ENCODE measurements at places on chromosomes 3 and 15. TPM values are rescaled to one million over a fixed set of nuclear protein-coding genes. Genes with fewer than 3 reads are reported as not detected.

Gene HGD
- 3.0 TPM for total RNA-seq

Gene SETD5
- 142 TPM for total RNA-seq

Gene LMOD3
- not detected for total RNA-seq

Gene GTPBP8
- total RNA-seq, result 36.0 TPM

Gene HEG1
- 21.7 TPM for total RNA-seq

Gene APBA2
- 57.3 TPM for total RNA-seq

Gene CYP19A1
- not detected for total RNA-seq

Gene ZBTB47
- 1.8 TPM for total RNA-seq

Gene VWA5B2
- not detected for total RNA-seq

Gene GOLGA8R
- 4.6 TPM for total RNA-seq

Gene USP4
- 111 TPM for total RNA-seq

Gene TMEM42
- 26.1 TPM for total RNA-seq

Gene PAK6
- total RNA-seq, result not detected

Gene MESP2
- total RNA-seq, result not detected

DNA sequence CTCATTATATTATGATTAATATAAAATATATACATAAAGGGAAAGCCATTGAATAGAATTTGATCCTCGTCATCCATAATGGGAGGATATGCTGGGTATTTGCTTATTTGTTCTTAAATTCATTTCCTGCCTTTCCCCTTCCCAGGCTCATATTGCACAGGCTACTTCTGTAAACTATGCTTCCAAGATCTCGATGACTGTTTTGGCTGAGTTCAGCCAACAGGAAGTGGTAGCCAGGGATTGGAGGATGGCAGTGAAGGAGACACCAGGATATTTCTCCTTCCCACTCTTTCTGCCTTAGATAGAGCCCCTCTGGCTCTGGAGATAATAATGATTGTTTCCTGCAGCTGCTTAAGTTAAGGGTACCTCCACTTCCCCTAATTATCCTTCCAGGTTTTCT lies 44.3 kb upstream of the DYNC1LI1 start:
- no peak for DNase-seq

- no peak for DNase-seq
Measured at GRCh38 chr3:153439780-153440179, 277.8 kb downstream of the RAP2B start.

GRCh38 chr3:89699229-89699628 lies 591.8 kb downstream of the EPHA3 start:
- DNase-seq, result no peak

- no peak for DNase-seq
Measured at GRCh38 chr3:110166791-110167190, 829.4 kb upstream of the DPPA4 start.

GRCh38 chr3:6526861-6527260 lies 334.1 kb upstream of the GRM7 start:
- no peak for DNase-seq

DNA sequence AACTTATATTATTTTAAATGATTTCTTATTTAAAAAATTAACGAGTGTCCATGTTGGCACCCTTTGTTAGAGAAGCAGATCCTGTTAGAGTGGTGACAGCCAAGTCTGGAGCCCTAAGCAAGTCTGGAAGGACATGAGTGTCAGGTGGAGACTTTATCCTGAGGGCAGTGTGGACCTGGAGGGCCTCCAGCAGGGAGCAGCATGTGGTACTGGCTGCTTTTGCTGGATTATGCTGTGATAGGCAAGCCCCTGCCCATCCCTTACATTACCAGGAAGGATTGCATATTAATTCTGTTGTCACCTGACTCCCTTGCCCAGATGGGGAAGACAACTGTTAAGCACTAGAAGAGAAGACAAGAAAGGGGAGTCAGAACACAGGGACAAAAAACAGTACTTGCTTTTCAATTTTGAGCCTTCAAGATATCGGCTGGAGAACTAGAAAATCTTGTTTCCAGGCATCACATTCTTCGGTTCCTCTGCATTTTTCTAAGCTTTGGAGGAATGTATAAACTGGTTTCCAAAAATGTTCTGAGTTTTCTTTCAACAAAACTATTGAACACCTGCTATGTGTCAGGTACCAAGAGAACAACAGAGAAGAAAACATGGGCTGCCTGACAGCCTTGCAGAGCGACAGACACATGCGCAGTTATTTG lies 22.7 kb downstream of the ZNF860 start:
- no peak for DNase-seq

DNA sequence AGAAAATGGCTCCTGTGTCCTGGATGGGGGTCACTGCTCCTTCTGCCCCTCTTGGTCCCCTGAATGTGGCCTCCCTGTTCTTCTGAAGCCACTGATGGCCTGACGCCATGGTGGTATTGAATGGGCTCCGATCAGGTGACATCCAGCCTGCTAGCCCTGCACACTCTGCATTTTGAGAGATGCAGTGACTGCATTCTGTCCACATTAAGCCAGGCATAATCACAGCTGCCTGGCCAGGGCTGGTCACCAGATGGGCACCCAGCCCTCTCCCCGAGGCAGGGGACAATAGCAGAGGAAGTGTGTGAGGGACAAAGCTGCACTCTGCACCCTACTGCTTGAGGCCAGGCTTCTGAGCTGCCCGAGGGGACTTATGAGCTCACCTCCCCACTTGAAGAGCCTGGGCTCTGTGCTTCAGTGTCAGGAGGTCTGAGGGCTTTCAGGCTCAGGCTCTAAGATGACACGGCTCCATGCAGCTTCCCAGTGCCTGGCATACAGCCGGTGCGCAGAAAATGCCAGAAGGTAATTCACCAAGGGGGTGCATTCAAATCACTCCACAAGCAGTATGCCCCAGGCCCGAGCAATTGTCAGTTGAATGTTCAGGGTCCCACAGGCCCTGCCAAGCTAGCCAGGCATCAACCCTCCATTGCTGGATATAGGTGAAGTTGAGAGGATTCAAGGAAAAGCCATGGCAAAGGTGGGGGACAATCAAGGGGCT lies 56.8 kb downstream of the WNT7A start:
- no peak for DNase-seq

DNA sequence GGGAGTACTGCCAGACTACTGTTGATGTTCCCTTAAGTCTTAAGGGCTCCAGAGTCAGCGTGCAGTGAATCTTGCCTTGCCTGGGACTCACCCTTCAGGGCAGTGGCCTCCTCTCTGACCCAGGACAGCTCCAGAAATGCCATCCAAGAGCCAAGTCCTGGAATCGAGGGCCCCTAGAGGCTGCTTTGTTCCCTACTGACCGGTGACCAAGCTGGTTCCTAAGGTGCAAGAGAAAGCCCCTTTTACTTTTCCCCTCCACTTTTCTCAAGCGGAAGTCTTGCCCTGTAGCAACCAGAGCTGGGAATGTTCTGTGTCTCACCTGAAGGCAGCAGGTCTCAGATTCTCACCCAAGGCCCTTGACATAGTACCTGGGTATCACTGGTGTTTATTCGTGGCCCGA lies 238.0 kb downstream of the DOCK3 start:
- DNase-seq, result no peak

GRCh38 chr3:122167630-122168029 lies 15.8 kb upstream of the CASR start:
- DNase-seq, result no peak

- DNase-seq, result no peak
Measured at GRCh38 chr15:89630974-89631901, 24.0 kb downstream of the KIF7 start.

GRCh38 chr15:78093242-78094020 lies 1.1 kb downstream of the SH2D7 start:
- DNase-seq, result no peak

- DNase-seq, result no peak
Measured at GRCh38 chr3:30676424-30677346, 70.3 kb downstream of the TGFBR2 start.

- DNase-seq, result no peak
Measured at GRCh38 chr3:107283948-107284347, 93.3 kb upstream of the CCDC54 start.

GRCh38 chr3:151351648-151352047 lies 22.3 kb upstream of the P2RY13 start:
- DNase-seq, result no peak

GRCh38 chr3:72891053-72891855 lies 3.4 kb downstream of the GXYLT2 start:
- DNase-seq, result no peak

- DNase-seq, result no peak
Measured at GRCh38 chr3:44762170-44762677, 630 bp downstream of the KIF15 start.

DNA sequence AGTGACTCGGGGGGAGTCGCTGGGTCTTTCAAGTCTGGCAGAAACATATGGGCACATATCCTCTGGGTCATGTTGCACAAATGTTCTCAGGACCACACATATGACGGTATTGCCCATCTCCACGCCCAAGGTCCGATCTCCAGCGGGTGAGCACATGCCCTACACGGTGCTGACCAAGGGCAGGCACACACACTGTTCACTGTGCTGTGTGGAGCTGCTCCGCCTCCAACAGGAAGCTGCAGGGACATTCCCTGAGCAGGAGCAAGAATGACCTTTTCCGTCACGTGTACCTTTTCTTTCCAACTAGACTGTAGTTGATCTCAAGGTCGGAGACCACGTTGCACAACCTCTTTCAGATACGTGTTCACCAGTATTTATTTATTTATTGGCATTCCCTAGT lies 41.7 kb upstream of the B3GNT5 start:
- no peak for DNase-seq

- no peak for DNase-seq
Measured at GRCh38 chr3:8837162-8837561, 67.7 kb upstream of the OXTR start.

DNA sequence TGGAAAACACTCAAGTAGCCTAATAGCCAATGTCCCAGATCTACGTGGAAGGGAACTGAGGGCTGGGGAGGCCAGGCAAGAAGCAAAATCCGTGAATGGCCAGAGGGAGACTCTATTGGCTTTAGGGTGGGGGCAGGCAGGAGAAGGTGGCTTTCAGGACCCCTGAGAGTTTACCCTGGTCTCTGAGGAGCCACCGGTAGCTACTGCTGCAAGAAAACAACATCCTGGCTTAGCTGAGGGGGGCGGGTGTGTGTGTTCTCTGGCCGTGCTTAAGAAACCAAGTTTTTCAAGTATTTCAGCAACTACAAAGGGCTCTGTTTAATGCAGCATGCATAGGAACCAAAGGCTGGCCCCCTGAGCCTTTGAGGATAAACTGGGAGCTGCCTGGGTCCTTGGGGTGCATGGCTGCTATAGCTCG lies 47.6 kb upstream of the TRPM1 start:
- no peak for DNase-seq

GRCh38 chr3:66320390-66320789 lies 99.6 kb downstream of the SLC25A26 start:
- DNase-seq, result no peak

DNA sequence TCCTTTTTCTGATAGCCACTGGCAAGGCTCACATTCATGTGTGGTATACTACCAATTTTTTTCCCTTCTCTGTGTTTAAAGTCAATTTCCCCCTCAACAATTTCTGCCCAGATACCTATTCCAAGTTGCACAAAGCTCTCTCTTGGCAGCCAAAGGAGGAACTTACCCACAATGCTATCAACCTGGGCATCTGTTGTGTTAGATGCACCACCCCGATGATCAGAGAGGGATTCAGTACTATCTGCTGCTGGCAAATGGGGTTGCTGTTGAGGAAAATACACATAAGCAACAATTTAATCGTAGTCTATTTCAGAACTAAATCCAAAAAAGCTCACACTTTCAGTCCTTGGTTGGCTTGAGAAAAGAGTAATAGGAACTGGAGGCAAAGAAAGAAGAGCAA lies 46.1 kb downstream of the AAGAB start:
- DNase-seq, result no peak

- no peak for DNase-seq
Measured at GRCh38 chr3:14329116-14329830, 73.1 kb upstream of the SLC6A6 start.

DNA sequence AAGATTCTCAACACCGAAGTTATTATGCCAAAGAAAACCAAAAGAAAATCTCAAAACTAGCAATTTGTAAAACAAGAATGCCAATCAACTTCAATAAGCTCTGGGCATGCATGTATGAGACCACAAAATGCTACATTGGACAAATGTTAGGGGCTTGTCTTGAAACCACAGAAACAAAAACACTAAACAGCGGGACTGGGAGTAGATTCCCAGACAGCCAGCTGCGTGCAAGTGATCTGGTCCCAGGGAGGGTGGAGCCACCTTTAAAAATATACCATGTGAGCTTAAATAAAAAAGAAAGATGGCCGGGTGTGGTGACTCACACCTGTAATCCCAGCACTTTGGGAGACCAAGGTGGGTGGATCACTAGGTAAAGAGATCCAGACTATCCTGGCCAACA lies 163.6 kb upstream of the PRICKLE2 start:
- DNase-seq, result no peak

GRCh38 chr3:77915336-77915735 lies 875.4 kb downstream of the ROBO2 start:
- DNase-seq, result no peak

- DNase-seq, result peak; percentile 92
Measured at GRCh38 chr3:129026728-129027543, 25.8 kb downstream of the EFCC1 start.

DNA sequence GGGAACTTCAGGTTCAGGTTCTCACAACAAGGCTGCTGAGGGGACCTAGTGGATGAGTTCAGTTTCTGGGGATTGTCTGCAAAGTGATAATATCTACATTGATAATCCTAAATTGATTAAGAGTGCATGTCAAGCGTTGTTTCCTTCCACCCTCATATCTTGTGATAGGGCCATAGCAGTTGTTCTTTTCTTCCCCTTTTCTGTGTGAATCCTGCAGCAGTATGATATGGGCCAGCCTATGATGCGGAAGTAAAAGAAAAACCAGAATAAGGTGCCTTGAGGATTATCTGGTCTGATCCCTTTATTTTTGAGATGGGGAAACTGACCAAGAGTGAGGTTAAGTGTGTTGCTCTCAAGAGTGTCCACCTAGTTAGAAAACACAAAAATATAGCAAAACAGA lies 86.2 kb downstream of the MITF start:
- no peak for DNase-seq
